Hematopoietic multipotent progenitor cell treated with erythropoietin and hydrocortisone succinate and interleukin-3 and kit ligand, for 15 days (in vitro differentiated cells): ENCODE measurements at places on chromosomes 16 and 17.
A peak's percentile ranks its signal among the peaks of the same experiment; 100 is the strongest.

DNA sequence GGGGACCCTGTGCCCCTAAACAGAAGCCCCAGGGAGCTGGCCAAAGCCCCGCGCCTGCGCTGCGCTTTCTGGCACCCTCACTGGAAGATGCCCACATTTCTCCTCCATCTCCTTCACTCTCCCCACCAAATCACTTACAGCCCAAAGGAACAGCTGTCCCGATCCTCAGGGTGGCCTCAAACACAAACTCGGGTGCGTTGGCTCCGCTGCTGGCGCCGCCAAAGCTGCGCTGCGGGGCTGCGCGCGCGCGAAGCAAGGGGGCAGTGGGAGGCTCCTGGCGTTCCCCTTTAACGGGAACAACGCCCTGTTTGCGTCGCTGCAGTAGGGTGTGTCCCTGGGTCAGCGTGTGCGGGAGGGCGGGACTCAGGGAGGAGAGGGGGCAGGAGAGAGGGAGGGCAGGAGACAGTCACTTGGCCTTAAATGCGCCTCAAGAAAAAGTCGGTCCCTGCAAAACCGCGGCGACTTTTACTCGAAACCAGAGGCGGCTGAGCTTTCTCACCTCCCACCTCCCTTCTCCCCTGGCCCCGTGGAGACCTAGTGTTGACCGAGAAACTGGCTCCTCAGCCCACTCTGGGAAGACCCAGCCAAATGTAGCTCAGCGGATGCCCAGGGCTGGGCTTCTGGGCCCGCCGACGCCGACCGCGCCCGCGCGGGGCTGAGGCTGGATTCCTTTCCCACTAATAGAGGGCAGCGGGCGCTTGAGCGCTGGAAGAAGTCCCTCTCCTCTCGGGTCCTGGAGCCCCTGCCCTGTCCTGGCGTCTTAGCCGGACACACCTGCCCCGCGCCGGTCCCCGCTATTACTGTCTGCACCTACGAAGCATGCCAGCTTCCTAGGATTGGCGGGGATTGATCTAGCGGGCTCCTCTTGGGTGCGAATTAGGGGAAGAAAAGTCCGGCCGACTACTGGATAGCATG, 2.6 kb downstream of the PMP22 start:
- peak; percentile 67 for DNase-seq

DNA sequence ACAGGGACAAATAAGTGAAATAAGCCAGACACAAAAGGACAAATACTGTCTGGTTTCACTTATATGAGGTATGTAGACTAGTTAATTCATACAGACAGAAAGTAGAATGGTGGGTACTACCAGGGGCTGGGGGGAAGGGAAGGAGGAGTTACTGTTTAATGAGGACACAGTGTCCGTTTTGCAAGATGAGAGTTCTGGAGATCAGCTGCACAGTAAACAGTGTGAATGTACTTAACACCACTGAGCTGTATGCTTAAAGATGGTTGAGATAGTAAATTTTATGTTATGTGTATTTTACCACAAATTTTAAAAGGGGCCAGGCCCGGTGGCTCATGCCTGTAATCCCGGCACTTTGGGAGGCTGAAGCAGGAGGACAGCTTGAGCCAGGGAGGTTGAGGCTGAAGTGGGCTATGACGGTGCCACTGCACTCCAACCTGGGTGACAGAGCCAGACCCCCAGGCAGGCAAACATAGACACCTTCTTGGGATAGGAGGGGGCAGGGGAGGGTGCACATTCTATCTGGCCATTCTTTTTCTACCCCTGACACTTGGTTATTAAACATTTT, 23.5 kb downstream of the LRRC75A start:
- DNase-seq = no peak

DNA sequence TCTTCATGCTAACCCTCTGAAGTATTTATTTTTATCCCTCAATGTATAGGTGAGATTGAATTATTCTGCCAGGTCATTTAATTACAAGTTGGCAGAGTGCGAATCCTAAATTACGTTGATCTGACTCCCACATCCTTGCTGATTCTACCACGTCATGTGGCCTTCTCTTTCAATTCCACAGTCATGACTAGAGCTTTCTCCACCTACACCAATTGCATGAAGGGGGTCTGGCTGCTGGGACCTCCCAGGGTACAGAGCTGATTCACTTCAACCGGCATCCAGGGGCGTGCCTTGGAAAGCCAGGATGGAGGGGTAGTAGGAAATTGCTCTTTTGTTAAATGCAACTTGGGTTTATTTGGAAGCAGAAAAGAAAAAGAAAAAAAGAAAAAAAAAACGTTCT, 41.1 kb upstream of the CDH13 start:
- DNase-seq = no peak

GRCh38 chr16:85398050-85398451, 215.1 kb upstream of the GSE1 start:
- DNase-seq = no peak

GRCh38 chr16:86530251-86531190, 20.2 kb downstream of the FOXF1 start:
- no peak for DNase-seq
